ENCODE measurements at places on chromosomes 2 and 18.

GRCh38 chr2:237261327-237261726, 152.6 kb downstream of the COL6A3 start:
- DNase-seq = no peak

GRCh38 chr2:148926981-148927401, 52.0 kb downstream of the KIF5C start:
- DNase-seq = no peak

DNA sequence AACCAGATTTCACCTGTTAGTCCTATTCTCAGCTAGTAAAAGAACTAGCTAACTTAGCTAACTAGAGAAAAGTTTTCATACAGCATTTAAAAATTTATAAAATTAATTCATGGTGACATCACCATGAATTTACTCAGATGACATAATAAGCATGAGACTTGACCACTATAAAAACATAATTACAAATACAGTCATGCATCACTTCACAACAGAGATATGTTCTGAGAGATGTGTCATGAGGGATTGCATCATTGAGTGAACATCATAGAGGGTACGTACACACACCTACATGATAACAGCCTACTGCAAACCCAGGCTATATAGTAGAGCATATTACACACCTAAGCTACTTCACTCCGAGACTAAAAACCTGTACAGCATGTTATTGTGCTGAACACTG, 481.3 kb upstream of the CHAC2 start:
- DNase-seq = no peak

DNA sequence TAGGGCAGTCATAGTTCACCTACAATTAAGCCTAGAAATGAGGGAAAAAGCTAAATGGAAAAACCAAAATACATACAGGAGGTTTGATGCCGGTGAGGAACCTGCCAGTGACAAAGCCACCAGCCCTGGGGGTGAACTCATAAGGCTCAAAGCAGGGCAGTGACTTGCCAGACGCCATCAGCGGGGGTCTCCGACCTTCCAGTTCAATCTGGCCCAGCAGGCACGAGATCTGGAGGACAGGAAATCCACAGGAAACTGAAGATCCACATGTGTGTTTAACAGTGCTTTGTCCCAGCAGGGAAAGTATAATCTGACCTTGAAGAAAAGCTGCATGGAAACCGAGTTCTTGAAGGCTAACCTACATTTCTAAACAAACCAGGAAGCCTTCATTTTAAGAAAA, 60.1 kb downstream of the POLR1A start:
- DNase-seq = no peak
